CD14-positive monocyte (primary cell): ENCODE measurements at places on chromosomes 13 and 19. TPM values are rescaled to one million over a fixed set of nuclear protein-coding genes. Genes with fewer than 3 reads are reported as not detected.

The S1PR5 gene
- 0.46 TPM for polyA plus RNA-seq

- no peak for DNase-seq
Observed at GRCh38 chr19:39913682-39914333, 20.6 kb downstream of the FCGBP start.

- no peak for DNase-seq
Observed at GRCh38 chr19:55488986-55489710, 912 bp downstream of the SSC5D start.

- DNase-seq = peak; percentile 43
Observed at GRCh38 chr19:6967967-6968366, 53.3 kb downstream of the MBD3L2B start.

- DNase-seq = no peak
Observed at GRCh38 chr13:85797311-85797710, 1.9 kb downstream of the SLITRK6 start.

DNA sequence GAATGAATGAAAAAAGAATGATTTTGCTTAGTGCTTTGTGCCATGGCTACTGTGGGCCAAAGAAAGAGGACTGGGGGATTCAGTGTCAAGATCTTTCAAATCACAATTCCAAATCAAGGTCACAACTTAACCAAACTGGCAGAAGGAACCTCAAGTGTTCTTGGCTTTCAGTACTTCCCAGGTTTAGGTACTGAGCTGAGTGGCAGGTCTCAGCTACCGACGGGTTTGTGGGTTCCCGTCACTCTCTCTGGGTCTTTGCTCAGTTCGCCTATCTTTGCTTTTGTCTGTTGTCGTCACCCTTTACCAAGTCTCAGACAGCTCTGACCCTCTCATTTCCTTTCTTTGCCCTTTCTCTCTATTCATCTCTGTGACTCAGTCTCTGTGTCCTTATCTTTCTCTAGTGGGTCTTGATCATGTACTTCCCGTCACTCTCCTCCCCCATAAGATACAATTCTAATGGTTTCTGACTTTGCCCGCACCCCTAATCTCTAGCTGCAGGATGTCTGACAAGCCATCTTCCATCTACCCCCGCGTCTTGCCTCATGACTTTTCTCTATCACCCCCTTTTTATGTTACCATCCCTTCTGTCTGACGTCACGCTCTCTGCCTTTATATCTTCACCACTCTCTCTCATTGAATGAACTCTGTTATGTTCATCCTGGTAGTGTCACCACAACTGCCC lies 33.3 kb upstream of the LRRC4B start:
- no peak for DNase-seq
